ENCODE measurements at places on chromosomes 16 and 17.

GRCh38 chr17:29086628-29087332 lies 43.8 kb downstream of the PIPOX start:
- DNase-seq: no peak

DNA sequence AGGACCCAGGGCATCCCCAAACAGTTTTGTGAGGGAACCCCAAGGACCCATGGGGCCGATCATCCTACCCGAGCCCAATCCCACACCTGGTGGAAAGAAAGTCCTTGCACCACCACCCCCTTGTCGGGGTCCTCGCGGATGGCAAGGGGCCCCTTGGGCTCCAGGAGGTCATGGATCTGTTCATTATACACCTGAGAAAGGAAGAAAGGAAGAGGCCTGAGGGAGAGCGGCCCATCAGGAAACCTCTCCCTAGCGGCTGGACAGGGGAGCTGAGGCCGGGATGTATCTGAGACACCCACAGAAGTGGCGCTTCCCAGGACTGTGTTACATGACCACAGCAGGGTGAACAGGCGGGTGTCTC lies 12.8 kb downstream of the KIF18B start:
- no peak for DNase-seq

DNA sequence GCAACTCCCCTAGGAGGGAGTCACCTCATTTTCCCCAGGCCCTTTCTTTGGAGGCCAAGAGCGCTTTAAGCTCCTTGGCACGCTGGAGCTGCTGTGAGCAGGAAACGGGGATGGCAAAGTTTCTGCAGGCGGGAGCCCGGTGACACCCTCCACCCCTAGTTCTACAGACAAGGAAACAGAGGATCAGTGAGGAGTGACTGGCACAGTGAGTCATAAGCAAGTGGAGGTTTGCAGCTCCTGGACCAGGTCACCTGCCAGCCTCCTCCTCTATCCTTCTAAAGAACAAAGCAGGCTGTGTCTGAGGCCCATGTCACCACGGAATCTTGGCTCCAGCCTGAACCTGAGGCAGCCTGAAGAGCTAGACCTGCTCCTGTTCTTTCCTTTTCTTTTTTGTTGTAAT lies 141.9 kb downstream of the TMEM132E start:
- DNase-seq: no peak

DNA sequence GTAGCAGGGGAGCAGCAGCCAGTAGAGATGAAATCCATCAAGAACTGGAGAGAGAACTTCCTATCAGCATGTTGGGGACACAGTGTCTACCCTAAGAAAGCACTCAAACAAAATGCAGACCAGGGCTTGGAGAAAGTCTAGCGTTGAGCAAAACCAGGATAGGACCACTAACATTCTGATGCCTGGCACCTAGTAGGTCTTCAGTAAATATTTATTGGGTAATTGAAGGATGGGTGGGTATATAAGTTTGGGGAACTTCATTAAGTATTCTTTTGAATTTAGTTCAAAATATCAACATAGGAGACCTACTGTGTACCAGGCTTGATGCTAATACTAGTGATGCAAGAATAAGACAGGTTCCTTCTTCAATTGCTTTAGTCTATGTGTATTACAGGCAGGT lies 30.9 kb downstream of the SLC6A2 start:
- DNase-seq: no peak
